ENCODE measurements at places on chromosomes 1 and 21.

DNA sequence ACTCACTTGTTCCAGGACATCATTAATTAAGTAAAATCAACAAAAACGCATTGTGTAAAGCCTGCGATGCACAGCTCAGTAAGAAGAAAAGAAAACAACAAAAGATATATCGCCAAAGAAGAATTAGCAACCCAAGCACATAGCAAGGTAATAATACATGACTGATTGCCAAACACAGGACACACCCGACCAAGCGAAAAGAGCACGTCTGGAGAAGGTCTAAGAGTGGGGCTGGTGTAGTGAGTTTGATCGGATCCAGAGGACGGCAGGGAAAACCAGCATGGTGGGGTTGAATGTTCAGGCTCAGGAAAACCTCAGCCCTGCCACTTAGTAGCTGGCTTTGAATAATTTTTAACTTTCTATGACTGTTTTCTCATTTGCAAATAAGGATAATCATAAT, 69.8 kb downstream of the JAK1 start:
- no peak for ATAC-seq

- ATAC-seq, result peak; percentile 28
Observed at GRCh38 chr1:35448344-35448801, 108.8 kb downstream of the KIAA0319L start.

DNA sequence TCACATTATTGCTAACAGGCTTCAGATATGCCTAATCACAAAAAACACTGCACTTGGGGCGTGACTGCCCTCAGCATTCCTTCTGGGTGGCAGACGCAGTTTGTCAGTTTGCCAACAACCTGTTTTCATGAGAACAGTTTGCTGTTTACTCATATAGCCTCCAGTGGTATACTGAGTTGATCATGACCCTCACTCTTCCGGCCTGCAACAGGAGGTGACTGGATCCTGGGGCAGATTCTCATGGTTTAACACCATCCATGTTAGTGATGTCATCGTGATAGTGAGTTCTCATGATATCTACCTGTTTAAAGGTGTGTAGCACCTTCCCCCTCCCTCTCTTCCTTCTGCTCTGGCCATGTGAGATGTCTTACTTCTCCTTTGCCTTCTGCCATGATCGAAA, 555.2 kb downstream of the PLPP3 start:
- ATAC-seq, result no peak

DNA sequence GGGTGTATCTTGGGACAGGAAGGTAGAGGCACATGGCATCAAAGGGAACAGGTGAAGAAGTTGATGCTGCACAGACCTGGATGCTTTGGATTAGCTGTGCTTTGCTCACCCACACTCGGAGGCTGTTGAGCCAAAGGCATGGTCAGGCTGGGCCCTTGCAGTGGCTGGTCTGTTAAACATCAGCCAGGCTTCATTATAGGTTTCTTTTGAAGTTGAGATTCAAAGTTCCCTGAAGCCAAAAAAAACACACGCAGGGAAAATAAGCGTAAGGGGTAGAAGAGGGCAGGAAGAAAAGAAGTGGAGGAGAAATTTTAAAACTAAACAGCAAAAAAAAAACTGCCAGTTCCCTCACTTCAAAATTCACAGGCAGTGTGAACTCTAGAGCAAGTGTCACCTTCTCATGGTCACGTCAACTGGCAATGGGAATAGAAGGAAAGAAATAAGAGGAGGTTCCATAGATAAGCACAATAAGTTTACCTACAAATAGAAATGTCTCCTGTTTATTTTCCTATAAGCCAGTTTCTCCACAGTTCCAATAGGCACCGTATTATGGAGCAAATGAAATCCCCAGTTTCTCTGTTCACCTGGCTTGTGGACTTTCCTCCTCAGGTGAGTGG, 139.5 kb downstream of the PAPPA2 start:
- no peak for ATAC-seq

DNA sequence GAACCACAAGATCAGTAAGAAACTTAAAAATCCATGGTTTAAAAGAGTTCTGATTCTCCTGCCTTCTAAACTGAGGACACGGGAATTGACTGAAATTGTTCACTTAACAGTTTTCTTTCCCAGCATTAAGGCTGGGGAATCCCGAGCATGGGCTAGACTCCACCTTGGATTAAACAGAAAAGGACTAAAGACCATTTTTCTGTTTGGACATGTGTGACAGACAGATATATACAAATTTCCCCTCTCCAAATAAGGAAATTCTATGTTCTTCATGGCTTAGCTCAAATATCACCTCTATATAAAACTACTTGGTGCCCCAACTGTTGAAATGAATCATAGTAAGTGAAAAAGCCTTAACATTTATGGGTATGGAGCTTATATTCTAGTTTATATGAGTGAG, 85.0 kb downstream of the UROD start:
- no peak for ATAC-seq

GRCh38 chr21:40830836-40831235, 16.1 kb downstream of the DSCAM start:
- no peak for ATAC-seq

DNA sequence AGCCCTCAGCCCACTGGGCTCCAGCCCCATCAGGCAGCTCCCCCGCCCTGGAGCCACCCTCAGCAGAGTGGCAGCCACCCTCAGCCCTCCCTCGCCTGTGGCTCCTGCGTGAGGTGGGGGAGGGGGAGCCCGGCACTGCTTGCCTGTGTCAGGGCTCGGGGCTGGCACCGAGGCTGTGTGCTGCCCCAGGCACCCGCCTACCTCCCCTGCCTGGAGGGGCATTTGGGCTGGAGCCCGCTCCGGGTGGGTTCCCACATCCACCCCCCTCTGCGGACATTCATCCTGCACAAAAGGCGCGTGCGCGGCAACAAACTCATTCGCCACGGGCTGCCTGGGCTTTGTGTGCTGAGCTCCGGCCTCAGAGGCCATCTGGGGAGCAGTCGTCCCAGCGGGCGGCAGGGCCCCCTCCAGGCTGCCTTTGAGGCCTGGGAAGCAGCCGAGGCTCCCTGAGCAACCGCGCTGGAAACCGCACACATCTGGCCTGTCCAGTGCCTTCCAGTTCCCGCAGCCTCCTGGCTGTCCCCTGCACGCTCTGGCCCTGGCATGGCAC, 12.6 kb upstream of the TNFRSF14 start:
- ATAC-seq, result no peak

- ATAC-seq, result no peak
Observed at GRCh38 chr21:31644643-31645042, 14.8 kb upstream of the SOD1 start.

DNA sequence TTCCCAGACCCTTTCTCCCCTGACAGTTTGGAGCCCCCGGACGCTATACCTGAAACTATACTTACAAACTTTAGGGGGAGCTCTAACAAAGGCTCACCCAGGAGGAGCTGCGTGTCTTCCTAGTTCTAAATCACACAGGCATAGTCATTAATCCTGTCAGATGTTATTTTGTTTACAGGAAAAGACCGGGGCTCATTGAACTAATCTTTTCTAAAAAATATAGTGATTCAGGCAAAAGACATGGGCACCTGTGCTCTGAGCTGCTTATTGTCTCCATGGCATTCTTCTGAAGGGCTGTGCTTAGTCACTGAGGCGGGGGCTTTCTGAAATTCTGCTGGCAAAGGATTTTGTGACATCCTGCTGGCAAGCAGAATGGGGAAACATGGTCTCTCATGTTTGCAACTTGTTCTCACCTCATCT, 1577.0 kb downstream of the NCAM2 start:
- ATAC-seq, result no peak

DNA sequence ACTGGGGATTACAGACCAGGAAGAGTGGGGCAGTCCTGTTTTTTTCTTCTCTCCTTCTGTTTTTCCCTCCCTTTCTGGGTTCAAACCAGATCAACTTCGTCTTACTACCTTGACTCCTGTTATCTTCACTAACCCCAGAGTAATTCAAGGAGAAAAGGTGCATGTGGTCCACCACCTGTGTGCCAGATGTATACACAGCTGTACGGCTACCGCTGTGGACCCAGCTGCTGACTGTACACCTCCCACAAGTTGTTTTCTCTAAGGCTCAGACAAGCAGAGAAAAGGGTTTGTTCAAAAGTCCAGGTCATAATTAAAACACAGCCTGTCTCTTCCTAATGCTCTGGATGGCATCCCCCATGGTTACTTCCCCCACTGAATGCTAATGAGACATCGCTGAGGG, 102.1 kb downstream of the LMX1A start:
- no peak for ATAC-seq

GRCh38 chr21:34881839-34882371, 167.2 kb downstream of the RUNX1 start:
- no peak for ATAC-seq

GRCh38 chr21:35852820-35853219, 207.5 kb downstream of the SETD4 start:
- ATAC-seq, result no peak

GRCh38 chr1:84923317-84923716, 30.3 kb upstream of the LPAR3 start:
- no peak for ATAC-seq

GRCh38 chr1:119635811-119636390, 12.2 kb downstream of the ZNF697 start:
- ATAC-seq, result no peak

- ATAC-seq, result no peak
Observed at GRCh38 chr21:15839026-15839425, 109.2 kb downstream of the USP25 start.

DNA sequence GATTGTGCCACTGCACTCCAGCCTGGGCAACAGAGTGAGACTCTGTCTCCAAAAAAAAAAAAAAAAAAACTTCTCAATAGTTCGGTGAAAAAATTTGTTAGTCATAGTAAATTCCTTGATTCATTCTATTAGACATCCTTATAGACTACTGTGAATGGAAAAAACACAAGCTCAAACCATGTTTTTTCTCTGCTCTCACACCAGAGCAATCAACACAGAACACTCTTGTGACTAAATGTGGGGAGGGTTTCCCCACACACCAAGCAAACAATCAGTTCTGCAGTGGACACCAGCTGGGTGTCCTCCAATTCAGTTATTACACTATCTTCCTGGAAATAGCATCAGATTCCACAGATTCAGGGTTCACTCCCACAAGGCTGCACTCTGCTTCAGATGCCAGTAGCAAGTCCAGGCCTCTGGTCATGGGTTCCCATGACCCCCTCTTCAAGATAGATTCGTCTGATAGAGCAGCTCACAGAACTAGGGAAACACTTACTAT, 69.1 kb upstream of the TEKT2 start:
- ATAC-seq, result no peak

- ATAC-seq, result no peak
Observed at GRCh38 chr21:41373253-41373652, 11.4 kb downstream of the MX2 start.

- ATAC-seq, result no peak
Observed at GRCh38 chr21:45108808-45109781, 34.7 kb downstream of the ADARB1 start.

- no peak for ATAC-seq
Observed at GRCh38 chr1:11730429-11730891, 5.5 kb upstream of the AGTRAP start.

GRCh38 chr1:156414461-156415064, 45.6 kb downstream of the RHBG start:
- ATAC-seq, result no peak

DNA sequence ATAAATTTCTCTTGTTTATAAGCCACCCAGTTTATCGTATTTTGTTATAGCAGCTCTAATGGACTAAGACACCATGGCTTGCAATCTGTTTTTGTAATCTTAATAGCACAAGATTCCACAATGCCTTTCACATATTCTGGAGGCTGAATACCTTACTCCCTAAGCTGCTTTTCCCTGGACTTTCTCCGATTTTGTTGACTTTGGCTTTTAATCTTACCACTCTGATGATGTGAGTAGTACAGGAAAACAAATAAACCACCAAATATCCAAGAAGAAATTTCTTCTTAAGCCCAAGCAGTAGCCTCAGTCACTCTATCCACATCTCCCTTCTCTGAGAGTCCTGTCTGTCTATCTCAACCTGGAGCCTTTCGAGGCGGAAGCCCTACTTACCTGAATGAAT, 838.6 kb downstream of the LTN1 start:
- ATAC-seq, result no peak

GRCh38 chr1:64337926-64338325, 132.0 kb upstream of the CACHD1 start:
- ATAC-seq, result no peak

DNA sequence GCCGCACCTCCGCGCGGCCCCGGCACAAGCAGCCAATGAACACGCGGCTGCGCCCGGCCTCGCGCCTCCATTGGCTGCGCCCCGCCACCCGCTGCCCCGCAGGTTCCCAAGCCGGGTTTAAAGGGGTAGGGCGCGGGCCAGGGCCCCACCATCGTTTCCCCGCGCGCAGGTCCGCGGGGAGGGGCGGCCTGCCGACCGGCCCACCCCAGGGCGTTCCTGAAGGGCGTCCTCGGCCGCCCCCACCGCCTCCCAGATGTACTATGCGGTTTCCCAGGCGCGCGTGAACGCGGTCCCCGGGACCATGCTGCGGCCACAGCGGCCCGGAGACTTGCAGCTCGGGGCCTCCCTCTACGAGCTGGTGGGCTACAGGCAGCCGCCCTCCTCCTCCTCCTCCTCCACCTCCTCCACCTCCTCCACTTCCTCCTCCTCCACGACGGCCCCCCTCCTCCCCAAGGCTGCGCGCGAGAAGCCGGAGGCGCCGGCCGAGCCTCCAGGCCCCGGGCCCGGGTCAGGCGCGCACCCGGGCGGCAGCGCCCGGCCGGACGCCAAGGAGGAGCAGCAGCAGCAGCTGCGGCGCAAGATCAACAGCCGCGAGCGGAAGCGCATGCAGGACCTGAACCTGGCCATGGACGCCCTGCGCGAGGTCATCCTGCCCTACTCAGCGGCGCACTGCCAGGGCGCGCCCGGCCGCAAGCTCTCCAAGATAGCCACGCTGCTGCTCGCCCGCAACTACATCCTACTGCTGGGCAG, at the start of gene OLIG1:
Gene OLIG1, plus strand, starts transcription at position 148 of the 750 bp plus-strand sequence. Its CDS starts 106 bp downstream, at position 254.
- no peak for ATAC-seq

GRCh38 chr1:228415221-228415620, 1.4 kb downstream of the TRIM17 start:
- ATAC-seq, result no peak

DNA sequence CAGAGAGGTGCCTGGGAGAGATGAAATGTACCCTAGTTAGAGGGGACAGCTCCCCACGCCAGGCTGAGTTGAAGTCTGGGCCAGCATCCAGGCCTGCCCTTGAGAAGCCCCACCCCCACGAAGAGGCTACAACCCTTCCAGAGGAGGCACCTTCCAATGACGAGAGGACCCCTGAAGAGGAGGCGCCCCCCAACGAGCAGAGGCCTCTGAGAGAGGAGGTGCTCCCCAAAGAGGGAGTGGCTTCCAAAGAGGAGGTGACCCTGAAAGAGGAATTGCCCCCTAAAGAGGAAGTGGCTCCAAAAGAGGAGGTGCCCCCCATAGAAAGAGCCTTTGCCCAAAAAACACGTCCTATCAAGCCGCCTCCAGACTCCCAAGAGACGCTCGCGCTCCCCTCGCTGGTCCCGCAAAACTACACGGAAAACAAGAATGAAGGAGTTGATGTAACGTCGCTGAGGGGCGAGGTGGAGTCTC, 3.1 kb downstream of the EVA1B start:
- no peak for ATAC-seq

DNA sequence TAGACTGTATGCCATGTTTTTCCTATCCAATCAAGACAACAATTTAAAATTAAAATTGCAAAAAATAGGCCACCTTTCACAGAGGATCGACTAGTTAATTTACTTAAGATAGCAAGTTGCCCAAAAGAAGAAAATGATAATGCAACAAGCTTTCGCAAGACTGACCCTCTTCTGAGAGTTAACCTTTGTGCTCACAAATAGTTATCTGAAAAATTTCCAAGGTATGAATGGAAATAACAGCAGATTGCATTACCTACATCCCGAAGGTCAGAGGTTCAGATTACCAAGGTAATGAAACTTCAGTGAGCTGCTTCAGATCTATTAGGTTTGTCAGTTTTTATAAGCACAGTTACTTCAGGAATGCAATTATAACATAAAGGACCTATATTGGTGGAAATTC, 298.0 kb downstream of the KCTD3 start:
- ATAC-seq, result no peak

Data from gastroesophageal sphincter (tissue), 4 donors.